Left lung (tissue), 14 donors: ENCODE measurements at places on chromosomes 3 and 15.

DNA sequence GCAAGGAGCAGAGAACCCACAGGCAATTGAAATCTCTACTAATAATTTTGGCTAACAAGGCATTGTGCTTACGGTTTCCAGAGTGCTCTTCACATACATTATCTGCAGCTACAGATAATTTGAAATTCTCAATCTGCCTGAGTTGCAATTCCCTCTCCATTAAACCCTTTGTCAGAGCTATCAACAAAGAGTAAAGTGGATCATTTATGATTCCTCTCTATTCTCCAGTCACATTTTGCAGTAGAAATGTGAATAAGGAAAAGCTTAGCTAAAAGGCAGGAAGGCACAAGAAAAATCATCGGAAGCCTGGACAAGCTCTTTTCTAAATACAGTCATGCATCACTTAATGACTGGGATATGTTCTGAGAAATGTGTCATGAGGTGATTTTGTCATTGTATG lies 49.6 kb downstream of the FAM98B start:
- DNase-seq, result no peak

- DNase-seq, result no peak
These were observed 9.8 kb downstream of the CCR4 start for GRCh38 chr3:32961189-32961715.

GRCh38 chr3:190526787-190527762 lies 13.2 kb downstream of the IL1RAP start:
- DNase-seq, result no peak

DNA sequence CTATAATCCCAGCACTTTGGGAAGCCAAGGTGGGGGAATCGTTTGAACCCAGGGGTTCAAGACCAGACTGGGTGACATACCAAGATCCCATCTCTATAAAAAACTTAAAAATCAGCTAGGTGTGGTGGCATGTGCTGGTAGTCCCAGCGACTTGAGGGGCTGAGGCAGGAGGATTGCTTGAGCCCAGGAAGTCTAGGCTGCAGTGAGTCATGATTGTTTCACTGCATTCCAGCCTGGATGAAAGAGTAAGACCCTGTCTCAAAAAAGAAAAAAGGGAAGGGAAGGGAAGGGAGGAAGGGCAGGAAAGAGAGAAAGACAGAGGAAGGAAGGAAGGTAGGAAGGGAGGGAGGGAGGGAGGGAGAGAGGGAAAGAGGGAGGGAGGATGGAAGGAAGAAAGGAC lies 133.7 kb upstream of the LRRN1 start:
- no peak for DNase-seq

- DNase-seq, result no peak
These were observed 9.5 kb downstream of the PAK2 start for GRCh38 chr3:196749125-196749524.

GRCh38 chr3:107676469-107677309 lies 153.9 kb downstream of the BBX start:
- DNase-seq, result no peak

DNA sequence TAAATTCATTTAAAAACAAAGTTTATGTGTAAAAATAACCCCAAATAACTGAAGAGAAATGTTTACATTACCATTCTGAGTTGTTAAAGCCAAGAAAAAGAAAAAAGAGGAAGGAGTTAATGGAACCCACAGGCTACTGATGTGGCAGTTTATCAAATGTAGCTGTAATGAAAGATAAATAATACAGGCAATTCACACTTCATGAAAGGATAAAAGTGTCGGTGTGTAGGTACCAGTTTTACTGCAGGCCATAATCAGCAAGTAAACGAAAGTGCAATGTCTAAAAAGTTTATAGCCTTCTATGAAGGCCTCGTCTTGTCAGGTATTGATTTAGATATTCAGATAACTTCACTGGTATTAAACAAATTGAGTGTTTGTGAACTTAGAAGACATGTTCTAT lies 164.6 kb downstream of the DPH6 start:
- DNase-seq, result no peak

GRCh38 chr3:43757666-43758321 lies 67.1 kb downstream of the ABHD5 start:
- DNase-seq, result no peak

DNA sequence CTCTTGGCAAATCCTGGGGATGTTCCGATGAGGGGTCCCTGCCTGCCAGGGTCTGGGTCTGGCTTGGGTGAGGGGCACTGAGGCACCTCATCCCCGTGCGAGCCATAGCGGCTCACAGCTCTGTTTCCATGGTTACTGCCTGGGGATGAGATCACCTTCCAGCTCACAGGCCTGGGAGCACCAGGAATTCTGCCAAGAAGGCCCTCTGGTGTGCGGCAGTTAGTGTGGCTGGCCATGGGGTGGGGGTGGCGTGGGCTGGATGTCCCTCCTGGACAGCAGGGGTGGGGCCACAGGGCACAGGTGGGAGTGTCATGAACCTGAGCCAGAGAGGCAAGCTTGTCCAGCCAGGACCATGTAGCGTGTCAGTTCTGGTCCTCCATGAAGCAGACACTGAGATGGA lies 22.1 kb upstream of the PRR23E start:
- peak; percentile 59 for DNase-seq

- no peak for DNase-seq
These were observed 39.7 kb downstream of the UNC13C start for GRCh38 chr15:54017959-54018358.

DNA sequence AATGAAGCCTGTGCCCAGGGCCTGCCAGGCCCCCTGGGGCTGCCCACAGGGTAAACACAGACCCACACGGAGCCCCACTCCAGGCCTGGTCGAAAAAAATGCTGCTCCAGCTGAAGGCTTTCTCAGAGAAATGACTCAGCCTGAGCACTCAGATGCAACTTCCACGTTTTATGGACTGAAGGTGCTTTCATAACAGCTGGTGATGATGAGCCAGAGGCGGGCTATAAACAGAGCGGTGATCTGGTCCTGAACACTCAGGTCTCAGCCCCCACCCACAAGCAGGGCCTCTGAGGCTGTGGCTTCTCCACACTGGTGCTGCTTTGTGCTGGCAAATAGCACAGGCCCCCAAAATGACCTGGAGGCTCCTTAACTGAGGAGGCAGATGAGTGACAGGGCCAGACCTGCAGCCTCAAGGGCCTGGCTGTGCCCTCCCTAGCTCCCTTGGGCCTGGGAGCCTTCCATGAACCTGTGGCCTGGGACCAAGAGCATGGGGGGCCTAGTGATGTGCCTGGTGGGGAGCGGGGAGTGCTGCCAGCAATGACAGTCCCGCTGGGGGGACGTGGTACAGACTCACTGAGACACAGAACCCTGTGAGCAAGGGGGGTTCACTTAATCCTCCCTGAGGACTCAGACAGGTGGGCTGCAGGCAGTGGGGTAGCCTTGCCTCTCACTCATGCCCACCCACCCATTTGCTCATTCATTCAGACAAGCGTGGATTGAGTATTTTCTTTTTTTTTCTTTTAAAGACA lies 23.0 kb upstream of the FURIN start:
- no peak for DNase-seq

- DNase-seq, result no peak
These were observed 95.2 kb downstream of the SEMA6D start for GRCh38 chr15:47812470-47812999.

GRCh38 chr15:98580572-98580971 lies 67.8 kb upstream of the IGF1R start:
- DNase-seq, result peak; percentile 31

GRCh38 chr3:188304501-188304900 lies 150.5 kb downstream of the LPP start:
- DNase-seq, result no peak

DNA sequence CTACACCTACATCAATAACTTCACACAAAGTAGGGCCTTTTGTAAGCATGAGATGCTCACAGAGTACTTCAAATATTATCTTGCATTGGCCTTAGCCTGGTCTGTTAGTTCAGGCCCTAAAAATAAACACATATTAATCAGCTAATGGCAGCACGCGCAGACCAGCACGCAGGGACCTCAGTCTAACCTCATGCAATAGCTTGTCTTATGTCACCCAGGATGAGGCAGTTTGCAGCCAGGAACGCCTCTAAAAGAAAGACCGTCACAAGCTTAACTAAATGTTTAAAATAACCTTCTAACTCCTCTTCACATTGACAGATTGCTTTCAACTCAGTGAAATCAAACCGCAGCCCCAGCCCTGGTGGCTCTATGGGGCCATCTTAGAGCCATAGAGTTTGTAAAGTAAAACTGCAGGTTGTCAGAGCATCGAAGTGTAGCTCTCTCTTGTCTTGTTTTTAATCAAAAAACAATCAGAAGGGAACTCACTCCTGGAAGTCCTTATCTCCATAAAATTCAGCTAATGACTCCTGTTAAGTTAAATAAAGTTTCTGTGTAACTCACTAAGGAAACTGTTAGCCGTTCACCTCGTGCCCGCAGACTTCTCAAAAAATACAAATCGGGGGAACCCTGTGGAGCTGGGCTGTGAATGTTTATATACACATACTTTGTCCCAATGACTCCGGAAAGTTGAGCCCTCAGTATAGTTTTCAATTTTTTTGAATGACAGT lies 212.6 kb downstream of the CDIN1 start:
- DNase-seq, result no peak

- no peak for DNase-seq
These were observed 24.5 kb downstream of the ESYT3 start for GRCh38 chr3:138458774-138459499.

DNA sequence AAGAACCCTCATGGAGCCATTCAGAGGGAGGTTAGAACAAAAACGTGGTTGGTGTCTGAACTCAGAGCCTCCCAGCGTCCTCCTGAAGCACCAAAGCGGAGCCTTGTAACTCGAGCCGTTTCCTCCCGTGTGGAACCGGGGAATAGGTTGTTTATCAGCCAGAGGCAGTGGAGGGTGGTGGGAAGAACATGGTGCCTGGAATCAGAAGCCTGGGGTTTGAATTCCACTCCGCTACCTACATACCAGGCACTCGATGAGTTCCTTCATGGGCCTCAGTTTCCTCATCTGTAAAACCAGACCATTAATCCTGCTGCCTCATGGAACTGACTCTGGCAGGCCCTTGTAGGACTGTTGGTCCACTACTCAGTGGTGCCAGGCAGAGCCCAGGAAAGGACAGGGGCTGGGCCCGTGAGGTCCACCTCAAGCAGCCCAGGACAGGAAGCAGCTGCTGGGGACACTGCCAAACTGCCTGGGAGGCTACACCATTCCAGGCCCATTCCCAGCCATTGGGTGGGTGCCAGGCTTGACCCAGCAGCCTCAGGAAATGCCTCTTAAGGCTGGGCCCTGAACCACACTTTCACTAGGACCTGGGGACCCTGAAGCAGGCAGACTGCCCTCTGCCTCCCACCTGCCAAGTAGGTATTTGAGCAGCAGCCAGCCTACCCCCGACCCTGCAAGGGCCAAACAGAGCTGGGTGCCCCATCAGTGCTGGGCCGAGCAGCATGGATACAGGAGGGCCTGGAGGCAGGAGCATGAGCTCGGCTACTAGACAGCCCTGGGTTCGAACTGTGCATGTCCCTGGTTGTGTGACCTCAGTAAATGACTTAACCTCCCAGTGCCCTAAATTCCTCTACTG lies 33.4 kb downstream of the PRKCD start:
- DNase-seq, result no peak

- no peak for DNase-seq
These were observed 227.8 kb downstream of the TBC1D5 start for GRCh38 chr3:17514597-17514996.

DNA sequence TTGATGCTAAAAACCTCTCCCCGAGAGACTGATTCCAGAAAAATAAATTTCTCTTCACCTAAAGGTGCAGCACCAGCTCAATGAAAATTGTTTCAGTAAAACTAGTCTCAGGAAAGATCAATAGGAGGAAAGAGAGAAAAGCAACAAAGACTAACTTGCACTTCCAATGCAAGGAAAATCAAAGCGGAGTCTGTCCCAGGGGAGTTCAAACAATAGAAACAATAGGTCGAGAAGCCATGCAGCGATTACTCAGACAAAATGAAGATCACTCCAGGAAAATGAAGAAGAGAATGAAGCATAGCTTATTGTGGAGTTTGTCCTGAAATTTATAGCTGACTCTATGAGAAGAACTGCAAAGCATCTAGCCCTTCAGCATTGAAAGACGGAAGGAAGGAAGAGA lies 105.1 kb upstream of the FRMD4B start:
- no peak for DNase-seq

- DNase-seq, result no peak
These were observed 423.6 kb upstream of the MDFIC2 start for GRCh38 chr3:70736009-70736408.

DNA sequence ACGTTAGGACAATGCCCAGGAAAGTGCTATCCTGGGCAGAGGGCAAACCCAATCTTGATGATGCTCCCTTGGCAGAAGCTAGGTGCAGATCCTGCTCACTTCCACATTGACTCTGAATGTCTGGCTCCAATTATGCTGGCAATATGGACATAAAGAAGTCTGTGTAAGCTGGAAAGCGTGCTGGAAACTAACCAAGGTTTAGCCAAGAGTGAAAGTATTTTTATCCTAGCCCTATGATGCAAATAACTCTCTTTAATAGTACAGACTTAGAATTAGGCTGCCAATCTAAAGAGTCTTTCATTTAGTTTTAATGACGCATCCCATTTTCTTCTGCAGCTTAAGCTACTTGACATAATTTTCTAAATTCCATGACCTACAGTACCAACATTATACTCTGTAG lies 571.8 kb downstream of the TUSC7 start:
- no peak for DNase-seq

GRCh38 chr15:72229947-72230196 lies 1.1 kb downstream of the PKM start:
- no peak for DNase-seq

- DNase-seq, result no peak
These were observed 48.5 kb downstream of the USP13 start for GRCh38 chr3:179701176-179701827.

GRCh38 chr3:167854063-167854462 lies 118.5 kb downstream of the SERPINI1 start:
- no peak for DNase-seq

DNA sequence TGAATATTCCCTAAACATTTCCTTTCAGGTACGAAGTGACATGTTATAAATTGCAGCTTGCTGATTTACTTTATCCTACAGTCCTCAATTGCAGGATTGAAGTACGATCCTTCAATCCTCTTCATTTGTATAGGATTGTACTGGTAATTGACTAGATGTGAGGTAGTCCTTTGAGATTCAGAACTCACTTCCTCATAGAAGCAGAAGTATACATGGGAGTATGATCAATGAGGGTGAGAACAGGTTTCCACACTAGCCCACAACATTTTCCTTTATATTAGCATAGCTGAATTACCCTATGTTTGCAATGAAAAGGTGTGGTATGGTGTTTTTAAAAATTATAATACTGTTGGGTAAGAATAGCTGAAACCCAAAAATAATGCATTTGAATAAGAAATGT lies 160.0 kb upstream of the UMPS start:
- no peak for DNase-seq
